ENCODE measurements at places on chromosomes 12 and 14.

DNA sequence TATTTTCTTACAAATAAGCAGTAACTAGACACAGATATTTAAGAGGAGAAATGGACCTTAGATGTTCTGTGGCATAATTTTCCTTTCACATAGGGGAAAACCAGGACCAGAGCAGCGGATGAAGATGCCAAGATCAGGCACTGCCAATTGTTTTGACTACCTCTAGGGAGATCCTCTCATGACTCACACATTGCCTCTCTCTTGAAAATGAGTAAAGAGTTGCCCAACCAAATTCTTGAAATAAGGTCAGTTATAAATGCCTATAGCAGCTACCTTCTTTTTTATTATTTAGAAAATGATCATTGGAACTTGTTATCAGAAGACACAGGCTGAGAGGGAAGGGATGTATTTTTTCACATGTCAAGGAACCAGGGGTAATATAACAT, 263.4 kb upstream of the PLEKHG7 start:
- no peak for DNase-seq

DNA sequence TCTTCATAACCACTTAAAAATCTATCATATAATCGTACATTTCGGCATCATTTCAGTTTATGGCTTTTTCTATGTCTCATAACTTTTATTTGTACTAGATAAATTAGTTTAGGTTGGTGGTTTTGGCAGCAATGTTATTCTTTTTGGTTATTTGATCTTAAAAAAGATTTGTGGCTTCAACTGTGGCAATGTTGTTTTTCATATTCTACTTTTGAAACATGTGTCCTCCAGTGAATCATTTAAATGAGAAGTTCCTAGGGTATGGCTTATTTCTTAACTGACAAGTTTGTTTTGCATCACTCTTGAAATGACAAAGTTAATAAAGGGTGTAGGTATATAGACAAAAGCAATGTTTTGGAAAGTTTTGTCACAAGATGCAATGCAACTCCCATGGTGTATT, 11.1 kb upstream of the KITLG start:
- no peak for DNase-seq

GRCh38 chr12:85803231-85803630, 33.0 kb downstream of the RASSF9 start:
- no peak for DNase-seq

- DNase-seq: no peak
Measured at GRCh38 chr14:72614891-72615415, 278.9 kb downstream of the DPF3 start.

DNA sequence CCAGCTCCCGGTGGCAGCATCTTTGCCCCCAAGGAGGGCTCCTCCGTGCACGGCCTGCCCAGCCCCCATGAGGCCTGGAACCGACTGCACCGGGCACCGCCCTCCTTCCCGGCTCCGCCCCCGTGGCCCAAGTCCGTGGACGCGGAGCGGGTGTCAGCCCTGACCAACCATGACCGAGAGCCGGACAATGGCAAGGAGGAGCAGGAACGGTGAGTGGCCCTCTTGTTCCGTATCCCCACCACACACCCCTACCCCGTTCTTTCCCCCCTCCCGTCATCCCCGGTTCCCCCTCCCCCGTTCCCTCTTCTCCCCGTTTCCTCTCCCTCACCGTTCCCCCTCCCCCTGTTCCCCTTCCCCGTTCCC, 28.3 kb downstream of the LRCOL1 start:
- DNase-seq: no peak

GRCh38 chr12:111981987-111982386, 31.0 kb downstream of the TMEM116 start:
- no peak for DNase-seq

DNA sequence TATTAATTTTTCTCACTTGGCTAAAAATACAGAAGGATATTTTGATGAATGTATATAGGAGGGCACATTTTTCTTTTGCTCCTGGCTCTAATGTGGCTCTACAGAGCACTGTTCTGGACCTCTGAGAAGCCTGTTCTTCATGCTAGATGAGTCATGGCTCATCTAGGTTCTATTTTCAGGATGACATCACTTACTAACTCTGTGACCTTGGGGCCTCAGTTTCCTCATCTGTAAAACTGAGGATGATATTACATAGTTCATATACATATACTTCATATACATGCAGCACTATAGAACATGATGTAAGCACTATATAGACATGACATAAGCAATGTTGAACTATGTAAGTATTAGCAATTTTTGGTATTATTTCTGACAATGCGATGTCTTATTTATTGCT, 35.8 kb downstream of the SOCS2 start:
- no peak for DNase-seq

DNA sequence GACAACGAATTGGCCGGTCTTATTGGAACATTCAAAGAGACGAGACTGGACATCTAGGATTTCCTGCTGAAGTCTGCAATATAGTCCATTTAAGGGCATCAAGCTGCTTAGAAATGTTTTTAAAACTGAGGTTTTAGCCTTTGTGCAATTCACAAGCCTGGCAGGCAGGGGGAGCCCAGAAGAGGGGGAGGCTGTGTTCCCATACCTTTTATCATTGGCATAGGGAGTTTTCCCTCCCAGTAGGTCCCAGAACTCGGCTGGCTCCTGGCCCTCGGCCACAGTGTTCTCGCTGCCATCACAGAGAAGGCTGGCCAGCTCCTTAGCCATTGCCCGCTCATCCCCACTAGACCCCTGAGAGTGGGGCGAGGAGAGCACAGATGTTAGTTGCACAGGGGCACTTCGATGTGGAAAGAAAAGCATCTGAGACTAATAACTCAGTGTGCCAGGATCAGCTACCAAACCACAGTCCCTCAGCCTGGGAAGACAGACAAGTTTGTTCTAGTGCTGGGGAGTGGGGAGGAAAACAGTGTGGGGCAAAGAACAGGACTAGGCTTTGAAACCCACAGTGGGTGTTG, 15.1 kb downstream of the AVIL start:
- DNase-seq: peak; percentile 22

DNA sequence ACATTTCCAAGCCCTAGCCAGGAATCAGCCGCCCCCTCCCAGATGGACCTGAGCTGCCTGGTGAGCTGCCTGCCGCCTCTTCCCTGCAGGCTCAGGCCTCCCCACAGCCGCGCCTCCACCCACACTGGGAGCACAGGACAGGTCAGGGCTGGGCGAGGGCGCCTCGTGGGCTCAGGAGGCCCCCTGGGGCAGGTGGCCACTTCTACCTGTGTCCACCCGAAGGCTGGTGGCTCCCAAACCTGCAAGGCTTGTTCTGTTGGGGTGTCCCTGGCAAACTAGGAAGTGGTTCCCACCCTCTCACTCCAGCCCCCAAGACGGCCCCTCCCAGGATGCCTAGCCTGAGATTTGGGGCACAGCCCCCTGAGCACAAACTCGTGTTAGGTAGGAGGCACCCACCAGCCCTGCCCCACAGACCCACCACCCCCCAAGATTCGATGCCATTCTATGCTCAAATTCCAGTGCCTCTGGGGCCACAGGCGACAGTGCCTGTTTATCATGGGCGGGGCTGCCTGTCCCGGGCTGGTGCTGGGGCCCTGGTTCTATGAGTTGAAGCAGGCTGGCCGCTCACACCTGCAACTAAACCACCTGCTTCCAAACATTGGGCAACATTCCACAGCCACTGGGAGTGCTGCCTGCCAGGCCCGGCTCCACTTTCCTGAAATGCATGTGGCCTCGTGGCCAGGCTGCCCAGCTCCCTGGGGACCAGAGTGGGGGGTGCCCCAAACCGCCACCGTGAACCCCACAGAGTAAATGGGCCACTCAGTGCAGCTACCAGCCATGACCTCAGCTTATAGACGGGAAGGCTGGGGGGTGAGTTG, 6.8 kb downstream of the MMP17 start:
- DNase-seq: no peak

DNA sequence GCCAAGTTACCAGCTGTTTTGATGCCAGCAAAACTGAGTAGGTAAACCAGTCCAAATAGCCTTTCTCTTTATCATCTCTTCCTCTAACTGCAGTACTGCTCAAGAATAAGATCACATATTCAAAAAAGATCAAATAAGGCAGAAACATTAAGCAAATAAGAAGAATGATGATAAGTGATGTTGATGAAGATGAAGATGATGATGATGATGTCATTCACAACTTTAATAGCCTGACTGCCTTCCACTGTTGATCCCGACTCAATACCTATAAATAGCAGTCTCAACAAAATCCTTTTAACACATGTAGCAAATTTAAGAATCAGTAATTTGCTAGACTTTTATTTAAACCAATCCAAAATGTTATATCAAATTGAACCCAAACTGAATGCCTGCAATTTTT, 47.1 kb downstream of the NELL2 start:
- no peak for DNase-seq

GRCh38 chr12:49987625-49988303, 15.0 kb downstream of the AQP6 start:
- DNase-seq: no peak

DNA sequence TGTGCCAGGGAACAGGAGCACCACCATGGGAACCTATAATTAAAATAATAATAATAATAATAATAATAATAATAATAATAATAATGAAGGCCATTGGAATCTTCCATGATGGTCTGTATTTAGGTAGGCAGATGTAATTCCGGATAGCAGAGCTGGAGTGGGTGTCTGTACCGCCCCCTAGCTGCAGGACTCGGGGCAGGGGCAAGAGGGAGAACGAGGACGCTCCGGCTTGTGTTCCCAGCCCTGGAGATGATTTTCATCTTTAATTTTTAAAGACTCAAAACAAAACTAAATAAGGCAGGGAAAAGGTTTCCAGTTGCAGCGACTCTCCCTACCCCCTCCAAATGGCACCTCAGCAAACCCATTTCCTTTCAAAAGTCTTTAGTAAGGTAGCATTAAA, 501.1 kb downstream of the VRK1 start:
- DNase-seq: no peak

DNA sequence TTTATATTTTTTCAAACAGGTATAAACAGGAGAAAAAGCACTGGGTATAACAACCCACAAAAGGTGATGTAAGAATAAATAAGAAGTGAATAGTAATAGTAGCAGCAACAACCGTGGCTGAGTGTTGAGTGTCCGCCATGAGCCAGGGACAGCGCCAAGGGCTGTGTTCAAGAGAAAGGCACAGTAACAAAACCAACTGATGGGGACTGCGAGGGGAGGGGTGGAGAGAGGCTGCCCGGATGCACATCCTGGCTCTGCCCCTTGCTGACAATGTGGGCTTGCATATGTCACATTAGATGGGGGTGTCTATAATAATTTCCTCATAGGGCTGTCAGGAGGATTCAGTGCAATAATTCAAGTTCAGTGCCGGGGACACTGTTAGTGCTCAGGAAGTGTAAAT, 912.4 kb downstream of the VRK1 start:
- DNase-seq: no peak

DNA sequence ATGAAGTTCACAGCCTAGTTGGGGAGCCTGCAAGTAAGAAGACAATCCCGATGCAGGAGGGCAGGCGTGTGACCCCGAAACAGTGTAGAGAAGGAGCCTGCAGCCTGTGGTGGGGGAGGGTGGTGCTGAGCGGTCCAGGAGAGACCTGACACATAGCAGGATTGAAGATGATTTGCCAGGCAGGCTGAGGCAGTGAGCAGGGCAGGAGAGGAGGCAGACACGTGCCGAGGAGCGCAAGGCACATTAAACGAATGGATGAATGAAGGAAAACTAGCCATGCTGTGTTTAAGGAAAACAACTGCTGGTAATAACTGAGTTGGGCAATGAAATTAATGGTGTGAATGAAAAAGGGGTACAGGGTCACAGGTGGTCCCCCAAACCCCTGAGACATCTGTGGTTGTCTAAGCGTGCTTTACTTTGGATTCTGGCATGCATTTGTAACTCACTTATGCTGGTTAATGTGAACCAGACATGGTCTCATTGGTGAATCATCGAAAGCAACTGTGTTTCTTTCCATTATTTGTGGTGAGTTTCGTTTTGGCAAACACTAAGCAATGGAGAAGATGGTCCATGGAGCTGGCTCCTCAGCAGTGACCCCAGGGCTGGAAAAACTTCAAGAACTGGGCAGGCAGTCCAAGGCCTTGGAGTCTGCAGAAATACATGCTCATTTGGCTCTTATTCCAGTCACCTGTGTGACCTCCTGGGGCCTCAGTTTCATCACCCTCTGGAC, 96.9 kb upstream of the EVL start:
- DNase-seq: no peak

DNA sequence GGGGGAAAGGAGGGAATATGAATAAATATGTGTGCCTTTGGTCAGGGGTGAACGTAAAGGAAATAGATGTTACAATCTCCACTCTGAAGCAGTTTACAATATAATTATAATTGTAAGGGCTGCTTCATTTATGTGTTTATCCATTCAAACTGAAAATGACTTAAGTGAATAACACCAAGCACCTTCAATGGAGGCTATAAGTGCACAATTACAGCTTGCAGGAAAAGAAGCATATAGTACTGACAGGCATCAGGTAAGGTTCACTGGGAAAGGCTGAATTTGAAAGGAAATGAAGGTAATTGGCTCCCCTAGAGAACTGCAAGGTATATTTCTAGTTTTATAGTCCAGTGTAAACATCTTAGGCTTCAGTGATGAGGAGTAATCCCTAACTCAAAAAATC, 192.7 kb downstream of the STXBP6 start:
- DNase-seq: no peak

DNA sequence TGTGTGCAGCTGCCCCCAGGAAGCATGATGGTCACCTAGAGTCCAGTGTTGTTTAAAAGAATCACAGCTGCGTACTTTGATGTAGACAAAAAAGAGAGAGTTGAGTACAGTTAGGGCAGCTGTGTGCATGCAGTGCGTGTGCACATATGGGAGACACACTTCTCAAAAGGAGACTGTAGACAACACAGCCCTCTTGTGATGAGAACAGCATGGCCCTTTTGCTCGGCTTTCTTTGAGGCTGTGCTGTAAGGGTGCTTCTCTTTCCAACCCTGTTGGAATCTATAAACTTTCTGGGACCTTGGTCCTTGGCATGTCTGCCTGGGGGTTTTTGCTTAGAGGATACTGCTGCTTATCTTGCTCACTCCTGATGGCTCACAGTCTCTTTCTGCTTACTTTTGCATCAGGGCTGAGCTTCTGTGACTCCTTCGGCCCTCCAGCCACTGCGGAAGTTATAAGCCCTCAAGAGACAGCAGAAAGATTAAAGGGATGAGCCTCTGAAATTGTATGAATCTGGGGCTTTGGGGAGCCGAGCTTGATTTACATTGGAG, 102.9 kb downstream of the DYRK2 start:
- DNase-seq: no peak
